ENCODE measurements at places on chromosomes 5 and 9.

DNA sequence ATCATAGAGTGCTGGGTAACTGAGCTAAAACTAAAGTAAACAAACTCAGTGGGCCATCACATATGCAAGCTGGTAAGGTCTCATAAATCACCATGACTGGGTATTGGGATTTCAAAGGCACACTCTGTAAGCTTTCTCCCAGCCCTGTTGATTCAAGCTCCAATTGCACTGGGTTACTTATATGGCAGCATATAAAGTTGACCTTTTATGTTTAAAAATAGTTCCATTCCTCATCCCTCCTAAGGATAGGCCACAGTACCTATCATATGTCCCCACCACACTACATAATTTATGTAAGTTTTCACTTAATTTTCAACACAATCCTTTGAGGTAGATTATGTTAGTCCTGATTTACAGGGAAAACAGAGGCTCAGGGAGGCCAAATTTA, 438.4 kb downstream of the RAB3C start:
- no peak for DNase-seq

DNA sequence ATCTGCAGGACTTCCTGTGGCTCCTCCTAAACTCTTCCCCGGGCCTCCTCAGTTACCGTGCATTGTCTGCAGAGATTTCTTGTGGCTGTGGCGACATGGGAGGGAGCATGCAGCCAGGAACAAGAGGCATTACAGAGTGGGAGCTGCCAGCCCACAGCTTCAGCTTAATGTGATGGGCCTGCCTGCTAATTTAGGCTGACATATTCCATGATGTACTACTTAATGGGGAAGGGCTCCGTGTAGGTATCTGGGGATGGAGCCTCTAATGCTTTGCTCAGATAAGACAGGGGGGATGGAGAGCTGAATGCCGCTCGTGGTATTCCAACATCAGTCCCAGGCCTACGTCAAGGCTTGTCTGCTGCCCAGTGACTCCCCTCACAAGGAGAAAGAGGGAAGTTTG, 137.6 kb upstream of the GPR151 start:
- no peak for DNase-seq

DNA sequence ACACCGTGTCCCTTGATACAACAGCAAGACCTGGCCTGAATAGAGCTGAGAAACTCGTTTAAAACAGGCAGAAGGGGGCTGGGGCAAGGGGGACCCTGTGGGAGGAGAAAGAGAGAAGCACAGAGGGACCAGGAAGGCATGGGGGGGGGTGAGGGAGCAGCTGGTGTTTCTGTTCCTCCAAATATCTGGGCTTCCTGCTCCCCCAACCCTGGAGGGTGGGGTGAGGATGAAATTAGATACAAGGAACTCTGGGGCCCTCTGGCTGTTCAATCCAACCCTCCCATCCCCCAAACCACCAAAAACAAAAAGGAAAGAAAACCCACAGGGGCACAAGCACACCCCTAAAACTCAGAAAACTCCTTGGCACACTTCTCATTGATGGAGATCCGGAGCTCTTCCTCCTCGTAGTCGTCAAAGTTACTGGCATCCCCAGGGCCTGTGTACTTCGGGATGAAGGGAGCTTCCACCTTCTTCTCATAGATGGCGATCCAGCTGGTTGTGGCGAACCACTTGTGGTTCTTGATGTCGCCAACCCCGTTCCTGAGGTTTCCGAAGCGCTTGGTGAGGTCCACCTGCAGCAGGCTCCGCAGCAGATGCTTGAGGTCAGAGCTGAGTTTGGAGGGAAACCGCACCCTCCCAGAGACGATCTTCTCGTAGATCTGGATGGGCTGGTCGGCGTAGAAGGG, 1.1 kb downstream of the PRKACG start:
- no peak for DNase-seq

DNA sequence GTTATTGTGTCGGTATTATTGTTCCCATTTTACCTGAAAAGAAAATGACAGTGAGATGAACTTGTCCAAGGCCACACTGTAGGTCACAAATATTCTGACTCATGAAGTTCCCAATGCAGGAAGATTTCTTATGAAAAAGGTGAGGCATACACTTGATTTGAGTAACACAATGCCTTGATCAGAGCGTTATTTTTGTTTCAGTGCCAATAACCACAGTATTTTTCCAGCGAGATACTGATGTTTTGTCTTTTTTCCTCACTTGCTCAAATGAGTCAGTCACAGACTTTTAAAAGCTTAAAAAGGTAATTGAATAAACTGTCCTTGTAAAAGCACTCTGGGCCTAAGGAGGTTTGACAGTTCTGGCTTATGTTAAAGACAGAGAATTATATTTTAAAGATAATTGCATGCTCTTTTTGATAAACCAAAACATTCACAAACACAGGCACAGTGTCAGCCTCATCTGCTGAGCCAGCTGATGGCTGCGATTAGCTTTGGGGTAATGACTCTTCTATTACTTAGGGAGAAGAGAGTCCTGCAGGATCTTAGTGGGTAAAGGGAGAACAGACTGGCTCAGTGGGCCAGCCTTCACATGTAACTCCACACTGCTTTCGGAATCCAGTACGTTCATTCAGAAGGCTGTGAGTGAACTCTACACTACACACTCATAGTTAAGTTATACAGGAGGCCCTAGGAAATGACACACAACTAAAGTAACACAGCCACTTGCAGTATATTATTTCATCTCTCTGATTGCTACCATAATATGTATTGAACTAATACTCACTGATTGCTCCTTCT, 165.5 kb upstream of the CD180 start:
- no peak for DNase-seq

GRCh38 chr9:82457298-82457697, 468.7 kb downstream of the SPATA31D1 start:
- no peak for DNase-seq

- no peak for DNase-seq
Measured at GRCh38 chr5:178110-178509, 13.2 kb upstream of the LRRC14B start.

DNA sequence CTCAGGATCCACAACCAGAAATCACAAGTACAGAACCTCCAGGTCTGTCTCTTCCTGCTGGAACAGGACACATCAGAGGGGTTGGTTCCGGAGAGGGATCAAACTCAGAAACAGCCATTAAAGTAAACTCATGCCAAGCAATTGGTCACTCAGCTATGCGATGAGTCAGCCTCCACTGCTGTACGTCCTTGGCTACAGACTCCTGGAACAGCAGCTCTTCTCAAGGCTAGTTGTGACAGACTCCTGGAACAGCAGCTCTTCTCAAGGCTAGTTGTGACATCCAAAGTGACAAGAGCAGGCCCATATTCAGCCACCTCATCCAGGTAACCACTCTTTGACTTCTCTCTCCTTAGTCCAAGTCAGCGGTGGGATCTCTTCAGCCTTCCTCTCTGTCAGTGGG, at the start of gene SPINK13:
SPINK13 (plus strand) TSS at position 229 of the 400 bp plus-strand sequence. CDS start 1,279 bp downstream, outside the sequence.
- DNase-seq: no peak

- no peak for DNase-seq
Measured at GRCh38 chr5:172429201-172429940, 25.0 kb downstream of the SH3PXD2B start.

- DNase-seq: no peak
Measured at GRCh38 chr5:143115381-143115780, 288.1 kb downstream of the NR3C1 start.

GRCh38 chr9:117122102-117122501, 292.8 kb downstream of the ASTN2 start:
- DNase-seq: no peak

DNA sequence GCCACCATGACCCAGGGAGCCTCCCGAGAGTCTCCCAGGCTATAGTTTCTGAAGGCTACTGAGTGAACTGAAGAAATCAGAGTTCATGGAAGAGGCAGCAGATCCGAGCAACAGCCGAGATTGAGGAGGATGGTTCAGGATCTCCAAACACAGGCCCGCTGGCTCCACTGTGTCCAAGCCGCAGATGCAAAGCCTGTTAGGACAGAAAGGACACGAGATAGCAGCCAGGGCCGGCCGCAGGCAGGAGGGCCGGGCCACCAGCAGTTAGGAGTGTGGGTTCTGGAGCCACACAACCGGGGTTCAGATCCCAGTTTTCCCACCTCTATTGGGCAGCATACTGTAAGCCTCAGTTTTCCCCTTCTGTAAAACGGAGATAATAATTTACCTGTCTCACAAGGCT, 27.7 kb downstream of the NEK6 start:
- no peak for DNase-seq

GRCh38 chr5:146762830-146763229, 115.7 kb downstream of the PPP2R2B start:
- no peak for DNase-seq

DNA sequence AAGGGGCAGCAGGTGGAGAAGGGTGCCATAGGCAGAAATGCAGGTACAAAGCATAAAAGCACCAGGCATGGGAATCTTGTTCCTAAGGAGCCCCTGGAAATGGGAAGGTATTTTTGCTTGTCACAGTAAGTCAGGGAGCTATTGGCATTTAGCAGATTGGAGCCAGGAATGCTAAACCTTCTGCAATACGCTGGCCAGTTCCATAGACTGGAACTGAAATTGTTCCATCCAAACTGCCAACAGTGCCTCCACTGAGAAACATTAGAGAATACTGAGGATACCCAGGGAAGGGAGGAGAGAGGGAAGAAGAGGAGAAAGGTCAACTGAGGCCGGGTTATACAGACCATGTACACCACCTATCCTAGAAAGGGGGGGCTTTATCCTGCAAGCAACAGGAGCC, 162.7 kb downstream of the MED27 start:
- no peak for DNase-seq

DNA sequence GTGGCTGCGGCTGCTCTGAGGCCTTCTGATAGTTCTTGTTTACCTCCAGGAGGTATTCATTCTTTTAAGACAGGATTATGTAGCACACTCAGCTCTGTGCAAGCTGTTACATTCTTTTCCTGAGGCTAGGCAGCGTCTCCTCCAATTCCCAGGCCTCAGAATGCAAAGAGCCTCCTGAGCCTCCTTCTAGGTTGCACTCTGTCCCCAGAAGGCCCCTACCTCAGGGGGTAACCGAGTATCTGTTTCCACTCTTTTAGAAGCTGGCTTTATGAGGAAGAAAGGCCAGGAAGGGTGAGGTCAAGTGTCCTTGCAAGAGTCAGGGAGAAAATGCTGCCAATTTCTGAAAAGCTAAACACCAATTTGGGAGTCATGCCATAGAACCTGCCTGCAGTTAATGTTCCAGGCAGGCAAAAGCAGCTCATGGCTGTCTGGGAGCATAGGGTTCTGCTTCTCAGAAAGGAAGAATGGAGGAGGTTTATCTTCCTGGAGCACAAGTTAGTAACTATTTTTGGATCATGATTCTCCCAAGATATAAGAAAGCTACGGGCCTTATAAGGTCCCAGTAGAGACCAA, 178.9 kb downstream of the SEMA6A start:
- DNase-seq: peak; percentile 48

DNA sequence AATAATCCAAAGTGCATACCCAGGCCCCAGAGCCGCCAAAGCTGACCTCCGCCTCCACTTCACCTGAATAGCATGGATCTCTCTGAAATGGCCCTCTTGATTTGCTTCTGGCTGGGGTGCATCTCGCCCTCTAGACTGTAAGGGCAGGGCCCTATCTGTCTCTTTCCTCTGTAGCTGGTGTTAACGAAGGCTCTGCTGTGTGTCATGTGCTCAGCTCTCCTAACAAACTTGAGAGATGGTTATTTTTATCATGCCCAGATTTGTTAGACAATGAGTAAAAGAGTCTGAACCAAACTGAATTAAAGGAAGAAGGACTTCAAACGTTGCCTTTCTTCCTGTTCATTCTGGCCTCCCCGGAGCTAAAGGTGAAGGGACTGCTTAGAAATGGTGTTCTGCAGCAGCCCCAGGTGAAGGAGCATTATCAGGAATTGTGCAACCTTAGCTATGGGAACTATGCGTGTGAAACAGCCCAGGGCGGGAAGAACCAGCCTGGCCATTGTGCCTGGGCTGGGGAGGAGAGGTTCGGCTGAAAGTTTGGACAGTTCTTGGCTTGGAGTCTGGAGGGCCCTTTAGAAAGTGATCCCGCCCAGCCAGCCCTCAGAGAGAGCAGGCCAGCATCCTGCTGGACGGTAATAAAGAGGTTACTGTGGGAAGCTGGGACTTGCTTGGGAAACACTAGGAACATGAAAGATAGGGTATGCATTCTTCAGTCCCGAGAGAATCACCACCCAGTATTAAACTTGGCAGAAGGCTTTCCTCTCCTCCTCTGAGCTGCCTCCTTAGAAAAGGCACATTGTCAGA, 73.5 kb downstream of the WWC1 start:
- no peak for DNase-seq

- DNase-seq: no peak
Measured at GRCh38 chr5:118554981-118555380, 433.4 kb downstream of the DTWD2 start.

- peak; percentile 59 for DNase-seq
Measured at GRCh38 chr5:10485142-10485795, 43.6 kb downstream of the ROPN1L start.

- DNase-seq: no peak
Measured at GRCh38 chr5:100518377-100518776, 16.8 kb upstream of the FAM174A start.

DNA sequence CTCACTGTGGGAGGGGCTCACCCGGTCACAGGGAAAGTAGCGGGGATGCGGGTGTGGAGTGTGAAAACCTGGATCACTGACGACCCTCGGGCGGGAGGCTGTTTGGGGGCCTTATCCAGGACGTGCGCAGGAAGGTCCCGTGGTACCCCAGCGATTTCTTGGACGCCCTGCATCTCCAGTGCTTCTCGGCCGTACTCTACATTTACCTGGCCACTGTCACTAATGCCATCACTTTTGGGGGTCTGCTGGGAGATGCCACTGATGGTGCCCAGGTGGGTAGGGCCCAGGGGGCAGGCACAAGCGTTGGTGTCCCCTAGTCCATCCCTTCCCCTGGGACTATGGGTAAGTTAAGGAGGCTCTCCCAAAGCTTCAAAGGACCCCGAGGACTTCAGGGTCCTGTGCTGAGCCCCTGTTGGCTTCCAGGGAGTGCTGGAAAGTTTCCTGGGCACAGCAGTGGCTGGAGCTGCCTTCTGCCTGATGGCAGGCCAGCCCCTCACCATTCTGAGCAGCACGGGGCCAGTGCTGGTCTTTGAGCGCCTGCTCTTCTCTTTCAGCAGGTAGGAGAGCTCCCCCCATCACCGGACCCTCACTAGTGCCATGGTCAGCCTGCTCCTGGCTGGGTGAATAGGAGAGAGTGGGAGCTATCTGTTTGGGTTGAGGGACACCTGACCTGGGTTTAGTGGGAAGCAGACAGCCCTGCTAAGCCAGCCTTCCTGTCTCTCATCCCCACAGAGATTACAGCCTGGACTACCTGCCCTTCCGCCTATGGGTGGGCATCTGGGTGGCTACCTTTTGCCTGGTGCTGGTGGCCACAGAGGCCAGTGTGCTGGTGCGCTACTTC, 3.9 kb downstream of the SLC4A9 start:
- no peak for DNase-seq

All from D341Med (cell line).